ENCODE measurements at places on chromosomes 11 and 22.

GRCh38 chr11:46513934-46514342, 79.9 kb downstream of the AMBRA1 start:
- DNase-seq = no peak

- no peak for DNase-seq
Observed at GRCh38 chr22:22576989-22577427, 17.9 kb upstream of the PRAME start.

- DNase-seq = peak; percentile 72
Observed at GRCh38 chr11:133945087-133945974, 11.4 kb downstream of the IGSF9B start.

- DNase-seq = no peak
Observed at GRCh38 chr11:120224972-120225909, 14.4 kb downstream of the OAF start.

- DNase-seq = peak; percentile 49
Observed at GRCh38 chr22:39960791-39961746, 872 bp downstream of the TMA7B start.

DNA sequence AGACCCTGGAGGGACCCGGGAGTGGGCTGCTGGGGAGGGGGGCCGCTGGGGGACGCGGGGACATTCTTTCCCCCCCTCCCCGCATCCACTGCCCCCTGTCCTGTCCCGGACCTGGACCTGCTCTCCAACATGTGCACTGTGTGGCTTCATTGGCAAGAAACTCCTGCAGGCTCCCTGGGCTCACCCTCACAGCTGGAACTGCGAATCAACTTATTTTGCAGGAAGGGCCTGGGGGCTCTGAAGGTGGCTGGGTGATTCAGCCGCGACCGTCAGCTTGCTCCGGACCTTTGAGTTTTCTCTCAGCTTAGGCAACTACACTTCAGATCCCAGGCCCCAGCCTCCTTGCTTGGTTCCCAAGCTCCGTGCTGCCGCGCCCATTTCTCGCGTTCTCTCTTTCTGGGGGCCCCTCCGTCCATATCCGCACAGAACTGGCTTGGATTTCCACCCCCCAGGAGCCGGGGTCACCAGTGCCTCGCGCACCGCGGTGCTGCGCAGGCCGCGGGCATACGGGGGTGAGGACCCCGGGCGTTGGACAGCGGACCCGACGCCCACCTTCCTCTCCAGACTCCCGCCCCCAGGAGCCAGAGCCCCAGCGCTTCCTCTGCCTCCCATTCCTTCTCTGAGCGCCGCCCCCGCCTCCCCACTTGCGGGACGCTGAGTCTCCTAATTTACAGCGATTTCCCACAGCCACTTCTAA, 471 bp upstream of the AHNAK start:
- no peak for DNase-seq

DNA sequence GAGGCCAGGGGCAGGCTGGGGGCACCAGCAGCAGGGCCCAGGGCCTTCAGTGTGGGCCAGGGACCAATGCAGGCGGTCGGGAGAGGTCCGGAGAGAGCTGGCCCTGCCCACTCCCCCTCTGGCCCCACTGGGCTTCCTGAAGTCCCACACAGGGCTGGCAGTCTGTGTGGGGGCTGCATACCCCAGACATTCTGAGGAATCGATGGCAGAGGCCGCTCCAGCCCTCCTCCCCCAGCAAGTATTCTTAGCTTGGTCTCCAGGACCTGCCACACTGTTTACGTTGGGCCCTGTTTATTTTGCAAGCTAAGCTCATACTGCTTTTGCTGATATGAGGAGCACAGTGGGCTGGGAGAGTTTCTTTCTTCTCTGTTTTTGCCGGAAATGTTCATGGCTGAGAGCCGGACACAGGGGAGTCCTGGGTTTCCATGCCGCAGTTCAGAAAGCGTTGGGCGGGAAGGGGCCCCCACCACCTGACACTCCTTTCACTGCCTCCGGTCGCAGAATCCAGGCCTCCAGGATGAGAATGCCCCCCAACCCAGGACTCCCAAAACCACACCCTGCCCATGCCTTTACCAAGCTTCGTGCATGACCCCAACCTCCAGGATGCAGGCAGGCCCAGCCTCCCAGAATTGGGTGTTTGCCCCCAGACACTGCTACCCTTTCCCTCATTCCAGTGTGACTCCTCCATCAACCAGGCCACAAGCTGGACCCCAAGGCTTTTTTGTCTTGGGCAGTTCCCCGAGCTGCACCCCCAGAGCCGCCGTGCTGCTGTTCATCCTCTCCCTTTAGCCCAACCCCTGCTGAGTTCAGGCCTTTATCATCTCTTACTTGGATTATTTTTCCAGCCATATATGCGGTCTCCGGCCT, 81.8 kb upstream of the KCNQ1OT1 start:
- no peak for DNase-seq

DNA sequence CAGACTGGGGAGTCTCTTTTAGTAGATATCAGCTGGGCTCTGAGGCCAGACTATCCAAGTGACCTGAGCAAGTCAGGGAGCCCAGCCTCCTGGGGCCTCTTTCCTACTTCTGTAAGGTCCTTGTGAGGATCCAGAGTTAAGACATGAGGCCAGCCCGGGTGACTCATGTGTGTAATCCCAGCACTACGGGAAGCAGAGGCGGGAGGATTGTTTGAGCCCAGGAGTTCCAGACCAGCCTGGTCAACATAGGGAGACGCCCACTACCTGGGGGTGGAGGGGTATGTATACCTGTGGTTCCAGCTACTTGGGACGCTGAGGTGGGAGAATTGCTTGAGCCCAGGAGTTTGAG, 36.9 kb upstream of the POLA2 start:
- no peak for DNase-seq

- DNase-seq = no peak
Observed at GRCh38 chr11:11291041-11292015, 61.7 kb downstream of the CSNK2A3 start.

GRCh38 chr11:95715777-95716241, 73.8 kb downstream of the FAM76B start:
- no peak for DNase-seq

GRCh38 chr11:103609117-103610066, 427.0 kb upstream of the DDI1 start:
- DNase-seq = no peak

DNA sequence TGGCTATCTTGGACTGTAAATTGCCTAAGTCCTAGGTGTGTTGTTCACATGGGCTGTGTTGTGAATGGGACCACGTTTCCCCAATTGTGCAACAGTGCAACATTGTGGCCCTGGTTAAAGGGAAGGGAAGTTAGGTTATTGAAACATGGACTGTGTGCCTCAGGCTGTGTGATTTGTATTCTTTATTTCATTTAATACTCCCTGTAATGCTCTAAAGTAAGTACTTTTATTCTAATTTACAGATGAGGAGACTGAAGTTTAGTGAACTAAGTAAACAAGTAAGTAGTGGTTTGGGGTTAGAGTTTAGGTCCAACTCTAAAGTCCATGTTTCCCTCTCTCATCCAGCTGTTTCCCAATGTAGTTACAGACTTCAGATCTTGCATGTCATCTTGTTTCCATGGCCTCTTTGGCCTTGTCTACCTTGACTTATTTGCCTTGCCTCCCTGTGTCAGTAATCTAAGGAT, 77.7 kb downstream of the STIM1 start:
- no peak for DNase-seq

DNA sequence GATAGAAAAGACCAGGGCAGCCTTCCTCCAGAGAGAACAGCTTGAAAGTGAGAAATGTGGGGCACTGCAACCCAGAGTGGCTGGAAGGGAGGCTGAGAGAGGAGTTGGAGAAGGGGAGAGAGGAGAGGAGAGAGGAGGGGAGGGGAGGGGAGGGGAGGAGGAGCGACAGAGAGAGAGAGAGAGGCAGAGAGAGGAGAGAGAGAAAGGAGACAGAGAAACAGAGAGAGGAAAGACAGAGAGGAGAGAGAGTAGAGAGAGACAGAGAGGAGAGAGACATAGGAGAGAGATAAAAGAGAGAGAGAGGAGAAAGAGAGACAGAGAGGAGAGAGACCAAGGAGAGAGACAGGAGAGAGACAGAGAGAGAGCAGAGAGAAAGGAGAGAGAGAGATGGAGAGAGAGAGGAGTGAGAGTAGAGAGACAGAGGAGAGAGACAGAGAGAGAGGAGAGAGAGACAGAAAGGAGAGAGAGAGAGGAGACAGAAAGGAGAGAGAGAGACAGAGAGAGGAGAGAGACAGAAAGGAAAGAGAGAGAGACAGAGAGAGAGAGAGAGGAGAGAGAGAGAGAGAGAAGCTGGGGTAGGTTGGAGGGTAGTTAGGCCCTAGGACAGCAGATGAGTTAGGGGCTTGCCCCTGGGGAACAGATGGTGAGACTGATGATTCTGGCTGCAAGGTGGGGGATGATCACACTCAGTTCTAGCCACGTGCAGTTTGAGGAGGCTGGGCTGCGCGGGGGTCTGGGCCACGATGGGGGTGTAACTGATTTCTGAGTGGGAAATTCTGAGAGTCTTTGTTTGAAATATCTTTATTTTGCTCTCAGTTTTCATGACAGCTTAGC, 8.5 kb upstream of the SCYL1 start:
- DNase-seq = no peak

DNA sequence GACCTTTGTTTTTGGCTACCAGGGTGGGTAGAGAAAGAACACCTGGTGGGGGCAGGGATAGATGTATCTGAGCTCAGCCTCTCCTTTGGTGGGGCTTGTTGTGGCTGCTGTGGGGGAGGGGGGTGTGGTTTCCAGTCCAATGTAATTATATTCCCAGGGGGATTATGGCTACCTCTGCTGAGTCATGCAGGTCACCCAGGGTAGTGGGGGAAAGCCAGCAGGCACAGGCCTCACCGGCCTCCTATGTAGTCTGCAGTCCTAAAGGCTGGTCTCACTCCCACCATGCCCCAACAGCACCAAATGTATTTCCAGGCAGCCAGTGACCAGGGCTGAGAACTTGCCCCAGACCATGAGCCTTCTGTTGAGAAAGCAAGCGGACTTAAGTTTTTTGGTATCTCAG, 119.6 kb downstream of the DYNC2H1 start:
- DNase-seq = no peak

DNA sequence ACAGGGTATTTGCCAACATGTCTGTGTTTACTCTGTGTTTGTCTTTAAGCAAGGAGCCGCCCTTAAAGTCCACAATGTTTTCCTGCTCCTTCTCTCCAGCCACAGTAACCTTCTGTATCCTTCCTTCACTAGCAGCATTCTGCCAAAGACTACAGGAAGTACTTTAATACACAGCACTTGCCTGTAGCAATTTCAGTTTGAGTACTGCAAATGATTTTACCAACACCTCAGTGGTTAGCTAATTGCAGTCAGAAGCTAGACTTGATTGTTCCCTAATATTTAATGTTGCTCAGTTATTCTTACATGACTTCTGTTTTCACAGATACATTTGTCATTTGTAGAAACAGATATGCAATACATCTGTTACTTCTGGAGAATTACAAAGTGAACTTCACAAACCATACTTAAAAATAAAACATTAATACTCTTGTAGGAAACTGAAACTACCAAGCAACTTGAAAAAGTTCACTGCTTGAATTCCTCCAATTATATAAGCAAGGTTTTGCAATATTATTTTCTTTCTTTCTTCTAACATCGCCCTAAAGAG, 69.1 kb downstream of the FCHSD2 start:
- DNase-seq = no peak

DNA sequence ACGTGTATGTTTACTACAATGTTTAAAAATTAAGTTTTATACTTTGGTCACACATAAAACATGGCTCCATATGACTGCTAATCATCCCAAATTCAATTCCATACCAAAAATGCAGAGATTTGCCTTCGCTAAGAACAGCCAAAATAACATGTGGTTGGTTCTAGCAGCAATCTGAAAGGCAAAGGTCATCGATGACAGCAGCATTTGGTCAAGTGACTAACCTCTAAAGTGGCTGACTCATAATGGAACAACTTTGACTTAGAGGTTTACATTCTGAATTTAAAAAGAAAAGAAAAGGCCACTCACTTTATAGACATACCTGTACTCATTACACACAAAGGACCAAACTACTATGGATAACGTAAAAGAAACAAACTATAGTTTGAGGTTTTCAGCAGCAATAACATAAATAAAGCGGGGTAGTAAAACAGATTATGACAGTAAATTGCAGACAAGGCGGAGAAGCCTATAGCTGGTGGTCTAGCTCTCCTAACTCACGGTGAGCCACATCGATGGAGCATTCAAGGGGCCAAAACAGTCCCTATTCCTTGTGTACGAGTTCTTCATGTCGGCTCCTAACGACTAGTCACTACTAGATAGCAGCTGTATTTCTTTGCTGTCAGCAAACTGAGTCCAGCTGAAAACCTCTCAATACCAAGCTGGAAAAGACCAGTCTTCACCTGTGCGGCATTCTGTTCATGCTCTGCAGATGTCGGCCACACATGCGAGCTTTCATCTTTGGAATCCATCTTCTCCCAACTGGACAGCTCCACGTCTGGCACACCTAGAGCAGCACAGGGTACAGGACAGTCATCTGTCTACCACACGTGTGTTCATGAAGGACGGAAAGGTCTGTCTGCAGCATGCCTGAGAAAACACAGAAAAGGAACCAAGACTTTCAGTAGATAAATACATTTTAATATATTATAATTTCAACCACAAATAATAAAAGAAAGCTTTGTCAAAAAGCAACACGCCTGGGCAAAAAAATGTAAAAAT, 42.1 kb downstream of the PRDM10 start:
- no peak for DNase-seq

DNA sequence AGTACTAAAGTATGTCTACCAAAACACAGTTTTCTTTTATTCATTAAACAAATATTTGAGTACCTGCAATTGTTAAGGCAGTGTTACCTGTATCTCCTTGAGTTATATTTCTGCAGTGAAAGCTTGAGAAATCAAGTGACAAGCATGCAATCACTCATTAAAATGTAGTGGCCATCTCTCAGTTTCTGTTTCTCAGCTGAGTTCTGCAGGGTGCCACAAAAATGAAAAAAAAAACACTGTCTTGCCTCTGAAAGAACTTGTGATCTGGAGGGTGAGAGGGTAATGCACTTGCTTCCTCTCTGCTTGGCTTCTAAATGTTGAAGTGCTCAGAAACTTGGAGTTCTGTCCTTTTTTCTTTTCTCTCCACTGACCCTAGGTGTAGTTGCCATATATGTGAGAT, 6.8 kb downstream of the QSER1 start:
- DNase-seq = no peak

GRCh38 chr22:47374901-47375575, 612.6 kb downstream of the TBC1D22A start:
- no peak for DNase-seq

- no peak for DNase-seq
Observed at GRCh38 chr11:11318461-11318860, 34.6 kb downstream of the CSNK2A3 start.

DNA sequence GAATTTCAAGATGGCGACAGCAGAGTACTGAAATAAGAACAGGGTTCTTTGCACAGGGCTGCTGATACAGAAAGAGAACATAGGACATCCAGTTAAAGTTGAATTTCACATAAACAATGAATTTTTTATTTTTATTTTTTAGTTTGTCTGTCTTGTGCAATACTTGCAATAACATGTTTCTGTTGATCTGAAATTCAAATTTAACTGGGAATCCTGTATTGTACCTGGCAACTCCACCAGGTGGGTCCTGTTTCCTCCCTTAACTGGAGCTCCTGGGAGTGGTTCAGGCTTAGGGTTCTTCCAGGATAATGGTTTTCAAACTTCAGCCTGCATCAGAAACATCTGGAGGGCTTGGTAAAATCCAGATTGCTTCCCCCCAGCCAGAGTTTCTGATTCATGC, 14.9 kb upstream of the SERPINH1 start:
- DNase-seq = no peak

Data from activated CD4-positive, alpha-beta T cell treated with anti-CD3 and anti-CD28 coated beads for 24 hours (primary cell).